AG04449 (cell line): ENCODE measurements at places on chromosomes 3 and 15.

DNA sequence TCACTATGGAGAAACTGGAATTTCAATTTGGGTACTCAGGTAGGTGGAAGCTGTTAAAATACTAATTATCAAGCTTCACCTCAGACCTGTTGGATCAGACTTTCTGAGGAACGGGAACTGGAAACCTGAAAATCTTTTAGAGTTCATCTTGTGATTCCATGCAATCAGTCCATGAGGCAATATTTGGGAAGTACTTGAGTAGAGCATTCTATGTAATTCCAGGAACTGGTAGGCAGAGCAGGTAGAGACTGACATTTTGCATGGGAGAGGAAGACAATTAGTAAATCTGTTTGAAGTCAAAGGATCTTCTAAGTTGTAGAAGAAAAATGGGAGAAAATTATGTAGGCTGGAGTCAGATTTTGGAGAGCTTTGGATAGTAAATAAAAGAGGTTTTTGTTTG, 43.1 kb downstream of the FGF7 start:
- no peak for DNase-seq

DNA sequence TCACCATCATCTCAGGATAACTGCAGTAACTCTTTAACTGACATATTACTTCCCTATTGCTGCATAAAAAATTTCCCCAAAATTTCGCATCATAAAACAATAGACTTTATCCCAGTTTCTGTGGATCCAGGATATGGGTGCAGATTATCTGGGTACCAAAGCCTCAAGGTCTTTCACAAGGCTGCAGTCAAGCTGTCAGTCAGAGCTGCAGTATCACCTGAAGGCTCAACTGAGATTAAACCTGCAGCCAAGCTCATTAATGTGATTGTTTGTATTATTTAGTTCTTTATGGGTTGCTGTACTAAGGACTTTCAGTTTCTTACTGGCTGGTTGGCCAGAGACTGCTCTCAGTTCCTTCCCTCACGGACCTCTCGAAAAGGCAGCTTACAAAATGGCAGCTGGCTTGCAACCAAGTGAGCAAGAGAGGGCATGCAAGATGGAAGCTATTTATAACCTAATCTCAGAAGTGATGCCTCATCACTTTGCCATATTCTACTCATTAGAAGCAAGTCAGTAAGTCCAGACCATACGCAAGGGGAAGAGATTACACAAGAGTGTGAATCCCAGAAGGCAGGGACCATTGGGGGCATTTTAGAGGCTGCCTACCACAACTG, 54.9 kb downstream of the DCUN1D1 start:
- DNase-seq: peak; percentile 37

- no peak for DNase-seq
Observed at GRCh38 chr15:25136119-25136518, 181.3 kb downstream of the SNRPN start.

- DNase-seq: no peak
Observed at GRCh38 chr3:16589867-16590624, 15.2 kb downstream of the DAZL start.

GRCh38 chr15:70319466-70319865, 221.7 kb upstream of the TLE3 start:
- DNase-seq: no peak

GRCh38 chr3:192371870-192372400, 355.4 kb downstream of the FGF12 start:
- DNase-seq: no peak

GRCh38 chr3:78221300-78221699, 1181.4 kb downstream of the ROBO2 start:
- DNase-seq: no peak

DNA sequence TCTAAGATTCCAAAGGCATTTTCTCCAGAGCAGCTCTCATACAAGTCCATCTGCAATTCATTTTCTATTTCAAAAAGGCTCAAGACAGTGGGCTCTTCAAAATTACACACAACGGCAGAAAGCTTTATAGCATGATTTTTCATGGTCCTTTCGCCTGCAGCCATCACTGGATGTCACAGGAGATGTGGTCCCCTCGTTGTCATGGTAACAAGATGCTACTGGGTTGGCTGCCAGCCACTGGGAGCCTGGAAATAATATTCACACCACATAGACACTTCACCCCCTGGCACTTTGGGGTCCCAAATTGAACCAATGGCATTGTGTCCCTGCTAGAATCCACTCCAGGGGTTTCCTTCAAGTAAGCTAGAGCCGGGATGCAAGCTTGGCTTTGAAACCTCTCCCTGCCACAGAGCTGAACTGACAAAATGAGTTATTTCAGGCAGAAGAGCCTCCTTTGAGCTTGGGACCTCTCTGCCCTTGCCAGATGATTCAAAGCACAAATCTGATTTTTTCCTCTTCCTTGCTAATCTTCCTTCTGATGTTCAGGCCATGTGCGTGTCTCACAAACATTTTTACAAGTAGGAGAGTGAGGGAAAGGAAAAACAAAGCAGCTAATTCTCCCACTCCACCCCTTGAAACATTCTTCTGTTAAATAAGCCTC, 512.6 kb upstream of the ADAMTS9 start:
- no peak for DNase-seq

DNA sequence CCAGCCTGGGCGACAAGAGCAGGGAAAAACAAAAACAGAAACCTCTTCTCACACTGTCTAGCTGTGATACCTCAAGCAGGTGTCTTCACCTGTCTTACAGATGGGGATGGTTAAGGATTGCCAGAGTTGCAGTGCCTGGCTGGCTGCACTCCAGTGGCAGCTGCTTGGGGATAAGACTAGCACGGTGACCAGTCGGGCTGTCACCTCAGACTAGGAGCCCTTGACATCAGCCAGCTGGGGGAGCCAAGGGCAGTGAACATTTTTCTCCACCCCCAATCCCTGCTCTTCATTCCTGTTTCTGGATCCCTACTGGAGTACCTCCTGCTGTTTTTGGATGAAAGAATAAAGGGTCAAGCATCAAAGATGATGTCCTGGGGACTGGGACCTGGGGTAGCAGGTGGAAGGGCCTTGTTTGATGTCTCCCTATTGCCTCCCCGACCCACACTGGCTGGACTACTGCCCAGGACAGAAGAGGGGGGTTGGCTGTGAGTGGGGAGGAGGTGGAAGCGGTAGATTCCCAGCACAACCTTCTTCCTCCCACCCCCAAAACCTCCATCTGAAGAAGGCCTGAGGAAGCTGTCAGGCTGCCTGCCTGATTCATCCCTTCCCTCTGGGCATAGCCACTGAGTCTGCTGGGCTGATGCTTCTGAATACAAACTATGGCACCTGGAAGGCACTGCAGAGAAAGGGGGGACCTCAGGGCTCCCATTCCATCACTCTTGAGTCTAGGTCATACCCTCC, 7.0 kb upstream of the CPNE9 start:
- DNase-seq: no peak

DNA sequence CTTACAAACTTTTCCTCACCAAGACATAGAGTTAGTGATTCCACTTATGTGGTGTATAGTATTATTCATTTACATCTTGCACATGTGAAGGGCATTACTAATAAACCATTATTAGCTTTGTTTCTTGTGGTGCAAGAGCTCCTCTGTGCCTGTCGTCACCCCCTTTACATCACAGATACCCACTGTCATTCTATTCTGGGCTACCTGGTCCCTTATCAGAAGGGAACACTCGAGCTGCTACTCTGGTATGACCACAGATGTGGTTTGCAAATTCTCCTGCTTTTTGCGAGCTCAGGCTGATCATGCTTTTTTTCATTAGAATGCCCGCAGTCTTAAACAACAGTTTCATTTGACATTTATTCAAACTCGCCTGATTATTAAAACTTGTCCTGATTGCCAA, 13.9 kb upstream of the SENP2 start:
- no peak for DNase-seq

- DNase-seq: no peak
Observed at GRCh38 chr3:129855170-129855831, 38.2 kb downstream of the TMCC1 start.

- no peak for DNase-seq
Observed at GRCh38 chr15:70562906-70563305, 200.5 kb downstream of the UACA start.

GRCh38 chr15:69652293-69652692, 199.7 kb downstream of the RPLP1 start:
- no peak for DNase-seq

DNA sequence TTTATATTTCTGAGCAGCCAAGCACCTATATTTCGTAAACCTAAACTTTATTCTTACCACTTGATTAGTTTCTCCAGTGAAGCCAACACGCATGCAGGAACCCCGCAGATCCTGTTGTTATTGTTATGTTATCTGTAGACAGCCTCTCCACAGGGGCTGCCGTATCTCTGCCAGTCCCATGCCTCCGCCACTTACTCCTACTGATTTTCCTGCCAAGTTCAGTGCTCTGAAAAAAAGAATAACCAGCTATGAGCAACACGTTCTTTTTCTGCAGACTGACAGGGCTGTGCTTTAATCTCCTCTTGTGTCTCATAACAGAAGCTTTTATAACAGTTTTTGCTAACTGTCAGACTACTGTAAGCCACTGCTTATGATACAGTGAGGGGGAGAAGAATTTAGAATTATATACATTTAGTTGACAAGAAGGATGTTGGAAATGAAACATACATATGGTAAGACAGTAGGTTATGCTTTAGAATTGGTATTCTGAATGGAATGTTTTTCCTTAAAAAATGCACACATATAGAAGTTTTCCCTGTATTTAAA, 347.4 kb downstream of the SI start:
- DNase-seq: no peak

GRCh38 chr3:114363554-114364202, 69.8 kb downstream of the TIGIT start:
- peak; percentile 69 for DNase-seq

DNA sequence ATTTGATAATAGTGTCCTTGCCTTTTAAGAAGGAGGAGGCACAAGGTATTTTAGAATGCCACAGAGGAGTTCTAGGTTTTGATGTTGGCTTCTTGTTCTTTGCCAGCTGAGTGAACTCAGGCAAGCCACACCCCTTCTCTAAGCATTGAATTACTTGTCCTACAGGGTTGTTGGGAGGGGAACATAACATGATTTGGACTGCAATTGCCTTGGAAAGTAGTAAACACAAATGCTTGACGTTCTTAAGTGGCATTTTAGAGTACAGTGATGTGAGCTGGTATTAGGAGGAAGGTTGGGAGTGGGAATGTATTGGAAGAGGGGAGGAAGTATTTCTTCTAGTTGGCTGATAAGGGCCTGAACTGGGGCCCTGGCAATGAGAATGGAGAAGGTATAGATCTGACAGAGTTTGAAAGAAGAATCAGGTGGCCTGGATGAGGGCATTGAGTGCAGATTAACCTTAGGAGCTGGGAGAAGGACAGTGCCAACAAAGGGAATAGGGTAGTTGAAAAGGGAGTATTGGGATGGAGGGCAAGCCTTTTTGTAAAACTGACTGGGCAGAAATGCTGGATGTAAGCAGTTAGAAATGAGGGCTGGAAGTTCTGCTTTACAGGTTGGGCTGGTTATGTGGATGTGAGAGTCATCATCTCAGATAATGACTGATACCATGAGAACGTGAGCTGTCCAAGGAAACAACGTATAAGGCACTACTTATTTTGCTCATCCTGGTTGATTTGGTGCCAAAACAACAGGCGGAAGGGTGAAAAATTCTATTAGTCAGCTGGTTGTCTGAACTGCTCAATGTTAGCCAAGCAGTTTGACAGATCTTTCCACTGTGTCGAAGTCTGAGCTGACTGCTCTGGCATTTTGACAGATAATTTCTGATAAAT, 16.7 kb downstream of the KAT2B start:
- DNase-seq: no peak

- DNase-seq: no peak
Observed at GRCh38 chr3:53111822-53112221, 18.4 kb downstream of the RFT1 start.

GRCh38 chr15:82048811-82049210, 3.0 kb upstream of the MEX3B start:
- no peak for DNase-seq
